NCI-H524 (cell line): ENCODE measurements at places on chromosomes 7 and 10.

DNA sequence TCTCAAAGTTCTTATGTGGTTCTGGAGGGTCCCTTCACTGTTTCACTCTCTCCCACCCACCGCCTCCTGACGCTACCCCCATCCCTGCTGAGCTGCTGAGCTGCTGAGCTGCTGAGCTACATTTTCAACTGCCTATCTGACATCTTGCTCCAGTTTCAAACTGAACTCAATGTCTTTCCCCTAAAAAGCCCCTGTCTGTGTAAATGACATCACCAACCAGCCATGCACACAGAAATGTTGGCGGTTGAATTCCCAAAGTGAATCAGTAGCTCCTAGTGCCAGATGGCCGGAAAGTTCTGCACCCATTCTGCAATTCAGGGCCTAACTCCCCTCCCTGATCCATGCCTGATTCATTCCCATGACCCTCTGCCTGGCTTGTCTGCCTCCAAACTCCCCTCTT, 71.2 kb downstream of the WNT2 start:
- no peak for DNase-seq

GRCh38 chr10:114571316-114571999, 86.6 kb downstream of the ABLIM1 start:
- DNase-seq = no peak

- no peak for DNase-seq
These were observed 646.9 kb downstream of the SORCS3 start for GRCh38 chr10:105288026-105288425.

GRCh38 chr10:89894051-89894450, 192.7 kb downstream of the KIF20B start:
- no peak for DNase-seq

DNA sequence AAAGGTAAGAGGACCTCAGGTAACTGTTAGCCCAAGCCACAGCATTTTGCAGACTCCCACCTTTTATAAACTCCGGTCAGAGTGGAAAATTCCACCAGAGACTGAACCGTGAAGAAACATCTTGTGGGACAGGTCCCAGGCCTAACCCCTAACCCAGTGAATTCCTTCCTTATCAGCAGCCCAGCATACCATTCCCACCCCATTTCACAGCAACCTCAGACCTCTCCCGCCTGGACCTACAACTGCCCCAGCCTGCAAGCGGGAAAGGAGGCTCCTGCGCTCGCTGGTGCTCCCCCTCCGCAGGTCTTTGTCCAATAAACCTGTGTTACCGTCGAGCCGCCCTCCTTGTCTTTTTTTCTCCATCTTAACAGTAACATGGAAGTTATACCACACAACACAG, 736.6 kb downstream of the MAGI2 start:
- no peak for DNase-seq

DNA sequence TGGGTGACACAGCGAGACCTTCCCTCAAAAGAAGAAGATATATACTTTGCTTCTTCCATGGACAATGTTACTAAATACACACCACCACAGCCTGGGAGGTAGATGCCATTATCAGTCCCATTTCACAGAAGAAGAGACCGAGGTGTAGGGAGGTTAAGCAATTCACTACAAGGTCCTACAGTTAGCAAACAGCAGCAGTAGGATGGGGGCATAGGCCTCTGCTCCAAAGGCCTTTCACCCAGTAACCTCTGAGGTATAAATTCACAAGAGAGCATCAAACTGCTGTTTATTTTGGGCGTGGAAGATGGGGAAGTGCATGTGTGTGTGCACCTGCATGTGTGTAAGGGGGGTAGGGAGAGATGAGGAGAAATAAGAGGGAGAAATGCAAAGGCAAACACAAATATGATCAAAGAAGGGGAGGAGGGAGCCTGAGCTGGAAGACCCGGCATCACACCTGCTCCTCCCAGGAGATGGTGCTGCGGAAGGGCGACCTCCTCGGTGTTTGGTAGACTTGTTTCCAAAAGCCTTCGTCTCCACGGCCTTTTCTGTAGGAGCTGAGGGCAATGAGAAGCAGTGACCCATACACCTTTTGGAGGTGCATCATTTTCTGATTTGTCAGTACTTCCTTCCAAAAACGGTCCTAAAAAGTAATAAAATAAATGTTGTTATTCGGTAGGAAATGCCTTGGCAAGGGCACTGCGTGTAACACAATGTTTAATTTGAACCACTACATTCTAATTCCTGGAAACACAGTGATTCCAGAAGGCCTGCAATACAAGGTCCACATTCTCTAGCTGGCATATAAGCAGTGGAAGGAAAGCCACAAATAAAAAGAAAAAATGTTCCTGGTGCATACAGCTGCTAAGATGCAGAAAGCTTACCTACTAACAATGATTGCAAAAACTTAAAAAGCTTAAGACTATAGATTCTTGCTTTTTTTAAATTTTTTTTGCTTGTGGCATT, 25.9 kb upstream of the ACSL5 start:
- no peak for DNase-seq

- DNase-seq = no peak
These were observed 189.6 kb downstream of the TNS3 start for GRCh38 chr7:47392241-47392759.

GRCh38 chr7:110772615-110773014, 318.3 kb upstream of the LRRN3 start:
- no peak for DNase-seq

DNA sequence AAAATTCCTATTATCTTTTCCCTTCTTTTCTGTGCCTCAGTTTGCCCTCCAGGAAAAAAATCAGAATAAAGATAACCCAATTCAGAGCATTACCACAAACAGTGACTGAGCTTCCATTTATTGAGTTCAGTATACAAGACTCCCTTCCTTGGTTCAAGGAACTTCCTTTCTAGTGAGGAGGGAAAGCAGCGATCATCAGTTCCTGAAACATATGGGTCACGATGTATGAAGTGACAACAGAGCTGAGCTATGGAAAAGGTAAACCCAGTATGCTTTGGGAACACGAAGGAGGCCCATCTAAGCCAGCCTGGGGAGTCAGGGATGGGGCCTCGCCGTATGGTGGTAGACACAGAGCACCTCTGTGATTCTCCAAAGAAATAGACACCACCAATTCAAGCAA, 15.8 kb downstream of the C10orf71 start:
- DNase-seq = no peak

- peak; percentile 27 for DNase-seq
These were observed 31.6 kb upstream of the LEP start for GRCh38 chr7:128209229-128210035.

DNA sequence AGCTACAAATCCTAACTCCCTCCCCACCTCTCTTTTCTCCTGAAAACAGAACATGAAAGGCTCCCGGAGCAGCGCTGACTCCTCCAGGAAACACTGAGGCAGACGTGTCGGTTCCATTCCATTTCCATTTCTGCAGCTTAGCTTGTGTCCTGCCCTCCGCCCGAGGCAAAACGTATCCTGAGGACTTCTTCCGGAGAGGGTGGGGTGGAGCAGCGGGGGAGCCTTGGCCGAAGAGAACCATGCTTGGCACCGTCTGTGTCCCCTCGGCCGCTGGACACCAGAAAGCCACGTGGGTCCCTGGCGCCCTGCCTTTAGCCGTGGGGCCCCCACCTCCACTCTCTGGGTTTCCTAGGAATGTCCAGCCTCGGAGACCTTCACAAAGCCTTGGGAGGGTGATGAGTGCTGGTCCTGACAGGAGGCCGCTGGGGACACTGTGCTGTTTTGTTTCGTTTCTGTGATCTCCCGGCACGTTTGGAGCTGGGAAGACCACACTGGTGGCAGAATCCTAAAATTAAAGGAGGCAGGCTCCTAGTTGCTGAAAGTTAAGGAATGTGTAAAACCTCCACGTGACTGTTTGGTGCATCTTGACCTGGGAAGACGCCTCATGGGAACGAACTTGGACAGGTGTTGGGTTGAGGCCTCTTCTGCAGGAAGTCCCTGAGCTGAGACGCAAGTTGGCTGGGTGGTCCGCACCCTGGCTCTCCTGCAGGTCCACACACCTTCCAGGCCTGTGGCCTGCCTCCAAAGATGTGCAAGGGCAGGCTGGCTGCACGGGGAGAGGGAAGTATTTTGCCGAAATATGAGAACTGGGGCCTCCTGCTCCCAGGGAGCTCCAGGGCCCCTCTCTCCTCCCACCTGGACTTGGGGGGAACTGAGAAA, 30.4 kb downstream of the PFKFB3 start:
- DNase-seq = no peak

DNA sequence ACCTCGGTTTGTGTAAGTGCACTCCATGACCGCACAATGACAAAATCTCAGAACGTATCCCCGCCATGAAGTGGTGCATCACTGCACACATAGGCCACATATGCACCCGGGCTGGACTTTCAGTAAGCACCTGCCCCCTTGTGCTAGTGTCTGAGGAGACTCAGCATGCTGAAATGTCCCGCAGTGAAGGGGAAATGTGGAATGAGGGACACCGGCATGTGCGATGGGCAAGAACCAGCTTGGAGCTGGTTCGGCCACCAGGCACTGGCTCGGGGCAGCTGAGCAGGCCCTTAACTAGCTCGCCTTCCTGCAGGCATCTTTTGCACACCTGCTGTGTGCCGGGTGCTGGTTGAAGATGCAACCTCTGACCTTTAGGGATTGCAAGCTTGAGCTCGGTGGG, 49.8 kb upstream of the TNS3 start:
- DNase-seq = no peak

DNA sequence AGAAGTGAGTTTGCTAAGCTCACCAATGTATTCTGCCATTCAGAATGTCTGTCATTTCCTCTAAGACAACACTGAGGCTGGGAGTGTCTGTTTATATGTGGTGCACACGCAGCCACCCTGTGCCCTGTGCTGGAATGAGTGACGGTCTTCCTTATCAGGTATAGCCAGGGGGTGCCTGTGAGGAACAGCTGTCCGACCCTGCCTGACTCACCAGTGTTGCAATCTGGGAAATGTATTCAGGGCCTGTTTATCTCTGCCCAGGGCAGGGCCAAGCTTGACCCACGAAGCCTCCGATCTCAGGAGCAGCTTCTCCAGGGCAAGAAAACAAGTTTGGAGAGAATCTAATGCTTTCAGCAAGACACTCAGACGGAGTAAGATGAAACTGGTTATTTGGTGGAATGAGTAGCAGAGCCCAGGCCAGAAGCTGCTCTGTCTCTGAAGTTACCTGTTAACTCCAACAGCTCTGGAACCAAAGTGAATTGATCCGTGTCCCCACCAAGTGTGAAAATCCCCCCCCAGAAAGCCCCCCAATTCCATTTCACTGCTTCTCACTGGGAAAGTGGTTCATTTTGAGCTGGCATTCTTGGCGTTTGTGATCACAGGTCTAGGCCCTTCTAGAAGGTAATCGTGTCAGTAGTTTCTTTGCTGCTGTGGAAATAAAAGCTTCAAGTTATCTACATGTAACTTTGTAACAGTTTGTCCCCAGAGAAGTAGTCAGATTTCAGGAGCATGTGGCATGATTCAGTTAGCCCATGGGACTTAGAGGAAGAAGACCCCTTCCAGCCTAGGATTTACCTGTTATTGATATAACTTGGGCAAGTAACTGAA, 6.1 kb upstream of the UBE2H start:
- no peak for DNase-seq

- no peak for DNase-seq
These were observed 39.6 kb downstream of the VSTM4 start for GRCh38 chr10:49075743-49076142.

GRCh38 chr10:78473006-78473405, 439.3 kb downstream of the RPS24 start:
- no peak for DNase-seq

DNA sequence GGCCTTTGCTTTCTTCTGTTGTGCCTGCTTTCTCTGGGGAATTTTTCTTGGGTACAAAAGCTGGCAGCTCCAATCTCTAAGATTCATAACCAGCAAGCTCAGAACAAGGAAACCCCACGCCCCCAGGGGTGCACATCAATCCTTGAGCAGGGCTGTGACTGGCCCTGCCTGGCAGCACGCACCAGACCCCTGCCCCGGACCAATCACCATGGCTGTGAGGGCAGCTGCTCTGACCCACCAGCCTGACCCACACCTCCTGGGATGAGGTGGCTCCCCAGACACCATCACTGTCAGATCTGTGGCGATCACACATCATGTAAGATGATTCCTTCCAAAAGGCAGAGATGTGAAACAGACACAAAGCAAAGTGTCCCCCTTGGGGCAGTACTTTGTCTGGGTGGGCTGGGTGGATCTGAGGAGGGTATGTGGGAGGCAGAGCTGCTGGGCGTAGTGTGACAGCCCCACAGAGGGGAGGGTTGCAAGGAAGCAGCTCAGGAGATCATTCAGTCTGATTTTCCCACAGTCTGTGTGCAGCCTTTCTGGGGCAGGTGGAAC, 175.5 kb upstream of the SHH start:
- no peak for DNase-seq

GRCh38 chr7:136016649-136017395, 39.7 kb upstream of the MTPN start:
- no peak for DNase-seq

DNA sequence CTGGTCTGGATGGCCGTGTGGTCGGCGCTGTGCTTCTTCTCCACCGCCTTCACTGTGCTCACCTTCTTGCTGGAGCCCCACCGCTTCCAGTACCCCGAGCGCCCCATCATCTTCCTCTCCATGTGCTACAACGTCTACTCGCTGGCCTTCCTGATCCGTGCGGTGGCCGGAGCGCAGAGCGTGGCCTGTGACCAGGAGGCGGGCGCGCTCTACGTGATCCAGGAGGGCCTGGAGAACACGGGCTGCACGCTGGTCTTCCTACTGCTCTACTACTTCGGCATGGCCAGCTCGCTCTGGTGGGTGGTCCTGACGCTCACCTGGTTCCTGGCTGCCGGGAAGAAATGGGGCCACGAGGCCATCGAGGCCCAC, 1.1 kb downstream of the FZD9 start:
- no peak for DNase-seq

- no peak for DNase-seq
These were observed 80.0 kb downstream of the SLC25A13 start for GRCh38 chr7:96241855-96242254.

GRCh38 chr10:127346604-127347003, 150.2 kb upstream of the INSYN2A start:
- no peak for DNase-seq

- DNase-seq = no peak
These were observed 669.4 kb downstream of the NRG3 start for GRCh38 chr10:82544377-82544776.

- no peak for DNase-seq
These were observed 26.5 kb upstream of the FHIP2A start for GRCh38 chr10:114795039-114795438.

DNA sequence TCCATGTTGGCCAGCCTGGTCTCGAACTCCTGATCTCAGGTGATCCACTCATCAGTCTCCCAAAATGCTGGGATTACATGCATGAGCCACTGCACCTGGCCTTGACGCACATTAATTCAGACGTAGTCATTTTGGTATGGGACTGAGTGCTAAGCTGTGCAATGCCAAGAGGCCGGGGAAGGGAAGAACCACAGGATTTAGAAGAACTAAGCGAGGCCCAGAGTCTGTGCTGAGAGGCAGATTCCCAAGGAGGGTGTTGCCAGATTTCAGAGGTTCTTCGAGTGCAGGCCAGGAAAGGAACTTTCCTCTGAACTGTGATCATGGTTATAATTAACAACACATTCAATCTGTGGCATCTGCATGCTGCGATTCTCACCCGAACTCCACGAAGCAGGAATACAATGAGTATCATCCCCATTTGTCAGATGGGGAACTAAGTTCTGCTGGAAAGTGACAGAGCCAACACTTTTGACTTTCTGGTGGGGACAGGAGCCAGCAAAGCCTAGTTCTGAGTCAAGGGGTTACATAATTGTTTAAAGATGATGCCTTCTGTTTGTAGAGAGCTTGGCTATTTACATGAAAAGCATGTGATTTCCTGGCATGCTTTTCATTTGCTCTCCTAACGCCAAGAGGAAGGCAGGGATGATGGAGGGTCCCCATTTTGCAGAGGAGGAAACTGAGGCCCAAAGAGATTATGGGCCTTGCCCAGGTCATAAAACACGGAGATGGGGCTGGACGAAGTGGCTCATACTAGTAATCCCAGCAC, 6.2 kb upstream of the ZAN start:
- DNase-seq = no peak

GRCh38 chr7:29202651-29203069, 8.1 kb downstream of the CHN2 start:
- DNase-seq = no peak
